ENCODE measurements at places on chromosomes 16 and 17.

DNA sequence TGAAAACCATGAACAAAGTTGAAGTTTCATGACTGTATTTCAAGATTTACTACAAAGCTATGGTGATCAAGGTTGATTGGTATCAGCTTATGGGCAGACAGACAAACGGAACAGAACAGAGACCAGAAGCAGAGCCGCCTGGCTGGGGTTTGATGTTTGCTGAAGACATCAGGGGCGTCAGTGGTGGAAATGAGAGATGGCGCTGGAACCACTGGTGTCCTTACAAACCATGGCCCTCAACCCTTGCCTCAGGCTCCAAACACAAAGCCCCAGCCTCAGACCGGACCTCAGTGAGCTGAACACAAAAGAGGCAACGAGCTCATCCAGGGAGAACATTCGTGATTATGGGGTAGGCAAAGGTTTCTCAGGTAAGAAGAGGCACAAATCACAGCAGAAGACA, 113.0 kb upstream of the METRNL start:
- no peak overlapping the region for H3K27ac ChIP-seq
- no peak for DNase-seq
- H3K27me3 ChIP-seq = no peaks in the 10 kb centered on the region
- H3K36me3 ChIP-seq = no peaks in the 10 kb centered on the region

DNA sequence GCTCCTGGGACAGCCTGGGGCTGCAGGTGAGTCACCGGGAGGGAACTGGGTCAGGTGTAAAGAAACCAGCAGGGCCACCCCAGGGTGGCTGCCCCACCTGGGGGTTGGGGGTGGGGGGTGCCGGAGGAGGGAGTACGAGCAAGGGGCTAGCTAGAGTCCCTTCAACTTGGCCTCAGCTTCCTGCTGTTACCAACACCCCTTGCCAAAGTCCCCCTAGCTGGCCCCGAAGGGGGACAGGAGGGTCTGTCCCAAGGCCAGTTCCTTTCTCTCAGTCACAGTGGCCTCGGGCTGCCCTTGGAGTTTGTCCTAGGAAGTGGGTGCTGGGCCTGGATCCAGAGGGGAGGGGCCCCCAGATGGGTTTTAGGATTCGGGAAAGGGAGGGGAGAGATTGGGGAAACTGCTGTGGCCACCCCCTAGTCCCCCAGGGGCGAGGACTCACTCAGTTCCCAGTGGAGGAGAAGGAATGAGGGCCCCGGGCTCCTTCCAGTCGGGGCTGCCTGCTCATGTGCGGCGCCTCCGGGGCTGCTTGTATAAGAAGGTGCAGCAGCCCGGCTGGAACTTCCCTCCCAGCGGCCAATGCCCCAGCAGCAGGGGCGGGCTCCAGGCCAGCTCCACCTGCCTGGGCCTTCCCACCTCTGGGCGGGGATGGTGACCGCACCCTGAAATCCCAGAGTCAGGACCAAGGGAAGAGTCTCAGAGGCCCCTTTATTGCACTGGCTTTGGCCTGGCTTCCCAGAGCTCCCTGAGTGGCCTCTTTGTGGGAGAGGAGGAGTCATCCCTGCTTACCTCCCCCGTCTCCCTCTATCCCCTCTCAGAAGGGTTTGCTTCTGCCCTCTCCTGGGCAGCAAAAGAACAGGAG, 7.3 kb downstream of the ARHGAP27 start:
- H3K36me3 ChIP-seq = no peaks in the 10 kb centered on the region
- H3K4me3 ChIP-seq = no peak overlapping the region
- H3K27ac ChIP-seq = no peak overlapping the region
- peaks cover 3% of the 10 kb centered on the region for H3K27me3 ChIP-seq
- no peak for DNase-seq

DNA sequence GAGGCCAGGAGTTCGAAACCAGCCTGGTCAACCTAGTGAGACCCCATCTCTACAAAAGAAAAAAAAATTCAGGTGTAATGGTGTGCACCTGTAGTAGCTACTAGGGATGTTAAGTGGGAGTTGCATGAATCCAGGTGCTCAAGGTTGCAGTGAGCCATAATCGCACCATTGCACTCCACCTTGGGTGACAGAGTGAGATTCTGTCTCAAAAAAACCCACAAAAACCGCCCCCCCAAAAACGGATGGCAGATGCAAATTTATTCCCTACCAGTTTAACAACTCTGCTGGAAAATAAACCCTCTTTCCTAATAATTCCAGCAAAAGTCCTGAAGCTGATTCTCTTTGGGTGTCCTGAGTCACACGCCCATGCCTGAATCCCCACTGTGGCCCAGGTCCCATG, 140.3 kb downstream of the PRKCB start:
- H3K27ac ChIP-seq = no peak overlapping the region
- no peaks in the 10 kb centered on the region for H3K36me3 ChIP-seq
- H3K27me3 ChIP-seq = no peaks in the 10 kb centered on the region
- H3K4me3 ChIP-seq = no peak overlapping the region
- no peak for DNase-seq

DNA sequence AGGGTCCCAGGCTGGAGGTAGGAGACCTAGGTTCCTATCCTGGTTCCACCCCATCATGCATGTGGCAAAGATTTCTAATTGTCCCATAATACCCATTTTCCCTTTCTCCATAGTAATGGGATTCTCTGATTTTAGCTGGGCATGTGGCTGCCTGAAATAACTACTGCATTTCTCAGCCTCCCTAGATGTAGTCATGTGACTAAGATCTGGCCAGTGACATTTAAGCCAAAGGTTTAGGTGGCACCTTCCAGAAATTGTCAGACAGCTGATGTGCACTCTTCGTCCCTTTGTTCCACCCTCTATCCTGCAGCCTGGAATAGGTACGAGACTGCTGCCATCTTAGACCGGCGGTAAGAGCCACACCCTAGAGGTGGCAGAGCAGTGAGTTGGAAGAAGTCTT, 8.2 kb downstream of the NXPH3 start:
- no peaks in the 10 kb centered on the region for H3K36me3 ChIP-seq
- H3K4me1 ChIP-seq = no peaks in the 10 kb centered on the region
- DNase-seq = no peak

DNA sequence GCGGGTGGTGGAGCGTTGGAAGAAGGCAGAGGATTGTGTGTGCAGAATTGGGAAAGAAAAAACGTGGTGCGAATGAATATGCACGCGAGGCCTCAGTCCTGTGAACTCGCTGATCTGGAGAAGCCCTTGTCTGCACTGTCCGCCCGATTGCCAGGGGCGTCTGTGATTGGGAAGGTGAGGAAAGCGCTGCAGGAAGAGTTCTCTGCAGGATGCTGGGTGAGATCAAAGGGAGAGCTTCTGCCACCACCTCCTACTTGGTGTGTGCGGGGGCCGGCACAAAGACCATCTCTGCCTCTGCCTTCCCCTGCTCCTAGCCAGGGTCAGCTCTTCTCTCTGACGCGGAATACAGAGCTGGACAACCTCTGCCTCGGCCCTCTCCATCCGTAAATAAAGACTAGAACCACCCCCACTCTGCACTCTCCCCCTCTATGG, 841 bp upstream of the RAB5C start:
- peak overlapping the region; percentile 96 for H3K4me3 ChIP-seq
- no peaks in the 10 kb centered on the region for H3K27me3 ChIP-seq
- H3K36me3 ChIP-seq = peaks cover 5% of the 10 kb centered on the region
- peaks cover 37% of the 10 kb centered on the region for H3K4me1 ChIP-seq
- H3K27ac ChIP-seq = no peak overlapping the region
- DNase-seq = no peak

- no peaks in the 10 kb centered on the region for H3K27me3 ChIP-seq
- H3K36me3 ChIP-seq = no peaks in the 10 kb centered on the region
- H3K4me1 ChIP-seq = peaks cover 11% of the 10 kb centered on the region
- no peak for DNase-seq
- no peak overlapping the region for H3K27ac ChIP-seq
- no peak overlapping the region for H3K4me3 ChIP-seq
Measured at GRCh38 chr16:85567101-85567866, 45.8 kb upstream of the GSE1 start.

DNA sequence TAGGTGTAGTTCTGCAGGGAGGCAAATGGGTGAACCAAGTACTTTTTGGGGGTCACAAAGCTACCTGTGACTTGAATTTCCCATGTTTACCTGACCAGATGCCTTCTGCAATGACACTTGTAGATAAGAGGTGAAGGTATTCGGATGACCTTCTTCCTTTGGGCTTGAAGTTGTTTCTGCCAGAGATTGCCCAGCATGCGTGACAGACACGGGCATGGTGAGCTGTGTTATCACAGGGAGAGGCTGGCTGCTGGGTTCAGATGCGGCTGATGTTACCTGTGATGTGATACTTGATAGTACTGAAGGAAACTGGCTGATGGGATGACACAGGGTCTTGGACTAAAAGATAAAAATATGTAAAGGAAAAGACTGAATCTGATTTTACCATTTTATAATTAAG, 14.1 kb downstream of the PKD1L3 start:
- no peaks in the 10 kb centered on the region for H3K4me1 ChIP-seq
- no peak overlapping the region for H3K27ac ChIP-seq
- no peaks in the 10 kb centered on the region for H3K27me3 ChIP-seq
- no peak for DNase-seq
- no peak overlapping the region for H3K4me3 ChIP-seq

DNA sequence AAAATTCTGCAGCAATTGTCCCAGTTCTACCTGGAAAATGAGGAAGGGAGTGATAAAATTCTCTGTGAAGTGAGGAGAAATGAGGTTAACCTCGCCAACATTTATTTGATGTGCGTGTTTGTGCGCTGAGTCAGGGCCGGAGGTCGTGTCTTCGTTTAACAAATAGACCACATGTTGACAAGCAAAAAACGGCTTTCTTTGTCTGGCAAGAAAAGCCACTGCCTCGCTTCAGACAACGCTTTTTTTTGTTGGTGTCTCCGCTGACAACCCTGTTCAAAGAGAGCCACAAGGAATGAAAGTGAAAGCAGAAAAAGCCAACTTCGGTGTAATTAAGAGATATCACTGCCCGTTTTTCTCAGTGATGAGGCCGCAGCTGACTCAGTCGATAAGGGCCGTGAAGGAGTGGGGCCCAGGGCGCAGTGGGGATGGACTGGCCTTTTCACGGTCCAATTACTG, 510.6 kb downstream of the CDH13 start:
- peak; percentile 3 for DNase-seq
- H3K36me3 ChIP-seq = no peaks in the 10 kb centered on the region
- H3K27me3 ChIP-seq = no peaks in the 10 kb centered on the region
- H3K4me1 ChIP-seq = peaks cover 16% of the 10 kb centered on the region

GRCh38 chr16:7887316-7887715, 554.7 kb downstream of the RBFOX1 start:
- H3K27me3 ChIP-seq = no peaks in the 10 kb centered on the region
- H3K27ac ChIP-seq = no peak overlapping the region
- H3K4me3 ChIP-seq = no peak overlapping the region
- no peaks in the 10 kb centered on the region for H3K36me3 ChIP-seq
- no peak for DNase-seq
- no peaks in the 10 kb centered on the region for H3K4me1 ChIP-seq

DNA sequence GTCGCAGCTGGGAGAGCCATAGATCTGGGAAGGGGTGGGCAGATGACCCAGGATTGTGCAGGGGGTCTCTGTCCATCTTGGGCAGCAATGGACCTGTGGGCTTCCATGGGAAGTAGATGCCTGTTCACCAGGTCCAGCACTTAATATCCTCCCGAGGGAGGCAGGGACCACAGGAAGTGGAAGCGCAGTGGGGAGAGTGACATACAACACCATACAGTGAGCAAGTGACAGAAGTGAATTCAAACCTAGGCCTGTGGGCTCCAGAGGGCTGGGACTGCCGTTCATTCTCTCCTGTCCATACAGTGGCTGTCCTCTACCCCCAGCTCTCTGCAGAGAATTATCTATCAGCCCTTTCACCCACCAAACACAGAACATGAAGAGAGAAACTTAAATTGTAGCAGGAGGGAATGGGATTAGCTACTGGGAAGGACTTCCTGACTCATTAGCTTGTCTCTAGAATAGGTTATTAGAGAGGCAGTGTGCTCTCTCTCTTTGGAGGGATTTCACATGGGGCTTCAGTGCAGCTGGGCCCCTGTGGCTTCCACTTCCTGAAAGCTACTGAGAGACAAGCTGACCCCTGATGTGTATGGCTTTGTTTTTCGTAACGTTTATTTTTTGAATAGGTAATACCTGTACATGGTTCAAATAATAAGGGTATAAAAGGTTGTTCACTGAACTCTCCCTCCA, 13.1 kb upstream of the SEZ6 start:
- no peak overlapping the region for H3K27ac ChIP-seq
- no peak for DNase-seq
- no peak overlapping the region for H3K4me3 ChIP-seq
- peaks cover 9% of the 10 kb centered on the region for H3K4me1 ChIP-seq

DNA sequence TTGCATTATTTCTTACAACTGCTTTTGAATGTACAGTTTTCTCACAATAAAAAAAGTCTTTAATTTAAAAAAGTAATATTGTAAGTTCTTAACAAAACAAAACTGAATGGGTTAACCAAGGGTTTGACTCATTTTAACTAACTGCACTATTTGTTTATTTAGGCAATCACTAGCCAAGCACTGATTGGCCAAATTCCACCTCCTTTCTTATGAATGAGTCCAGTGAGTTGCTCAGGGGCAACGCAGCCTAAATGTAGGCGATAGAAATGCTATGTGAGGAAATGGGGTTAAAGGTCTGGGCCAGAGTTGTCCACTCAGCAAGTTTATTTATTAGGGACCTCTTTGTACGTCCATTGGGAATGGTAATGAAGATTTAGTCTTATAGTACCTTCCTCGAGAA, 89.6 kb upstream of the MAF start:
- no peaks in the 10 kb centered on the region for H3K36me3 ChIP-seq

DNA sequence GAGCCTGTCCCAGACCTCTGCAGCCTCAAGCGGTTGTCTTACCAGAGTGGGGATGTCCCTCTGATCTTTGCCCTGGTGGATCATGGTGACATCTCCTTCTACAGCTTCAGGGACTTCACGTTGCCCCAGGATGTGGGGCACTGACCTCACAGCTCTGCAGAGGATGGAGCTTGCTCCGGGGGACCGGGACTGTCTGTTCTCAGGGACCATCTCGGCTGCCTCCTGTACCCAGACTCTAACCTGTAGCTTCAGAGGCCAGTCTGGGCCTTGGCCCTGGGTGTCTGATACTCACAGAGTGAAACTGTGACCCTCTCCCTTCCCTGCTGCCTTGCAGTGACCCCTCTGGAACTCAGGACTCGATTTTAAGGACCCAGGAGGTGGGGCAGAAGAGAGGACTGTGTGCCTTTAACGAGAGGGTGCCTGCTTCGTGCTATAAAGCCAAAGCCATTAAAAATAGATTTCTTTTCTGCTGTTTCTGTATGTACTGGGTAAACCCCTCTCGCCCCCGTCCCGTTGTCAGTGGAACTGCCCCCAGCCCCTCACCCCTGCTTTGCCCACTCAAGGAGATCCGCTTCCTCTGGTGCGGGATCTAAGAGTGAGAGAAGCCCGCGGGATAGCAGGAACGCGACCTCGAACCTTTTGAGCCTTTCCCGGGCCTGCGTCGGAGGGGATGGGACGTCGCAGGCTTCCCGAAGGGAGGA, 1.1 kb upstream of the LLGL2 start:
- H3K36me3 ChIP-seq = peaks cover 9% of the 10 kb centered on the region
- no peak for DNase-seq
- H3K4me1 ChIP-seq = peaks cover 6% of the 10 kb centered on the region
- H3K27me3 ChIP-seq = peaks cover 5% of the 10 kb centered on the region
- H3K4me3 ChIP-seq = peak overlapping the region; percentile 41

All from T-cell (primary cell).